ENCODE measurements at places on chromosomes 4 and X.
A peak's percentile ranks its signal among the peaks of the same experiment; 100 is the strongest.

DNA sequence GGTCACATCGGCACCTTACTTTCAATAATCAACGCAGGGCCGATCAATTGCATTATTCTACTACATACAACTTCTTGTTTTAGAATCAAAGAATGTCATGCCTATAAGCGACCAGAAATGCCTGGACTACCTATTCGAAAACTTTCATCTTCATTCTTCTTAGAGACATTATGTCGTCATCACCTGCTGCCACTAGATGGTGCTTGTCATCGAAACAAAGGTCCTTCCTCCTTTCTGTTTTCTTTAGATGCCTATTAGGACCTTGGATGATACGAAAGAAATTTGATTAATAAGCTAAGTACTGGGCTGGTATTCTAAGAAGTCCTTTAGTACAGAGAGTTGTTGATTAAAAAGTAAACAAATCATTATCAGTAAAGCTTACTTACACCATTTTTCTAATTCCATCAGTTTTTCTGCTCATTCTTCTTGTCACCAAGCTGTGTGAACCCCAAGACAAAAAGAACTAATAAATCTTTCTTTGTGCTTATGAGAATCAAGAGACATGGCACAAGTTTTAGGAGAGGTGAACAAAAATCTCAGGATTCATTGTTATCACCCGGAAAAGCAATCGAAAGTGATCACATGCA, 154.5 kb upstream of the SLC4A4 start:
- DNase-seq: peak; percentile 2

GRCh38 chrX:1248331-1249061, 20.1 kb upstream of the CSF2RA start:
- DNase-seq: no peak

GRCh38 chrX:112734290-112734689, 54.6 kb upstream of the LHFPL1 start:
- DNase-seq: no peak

DNA sequence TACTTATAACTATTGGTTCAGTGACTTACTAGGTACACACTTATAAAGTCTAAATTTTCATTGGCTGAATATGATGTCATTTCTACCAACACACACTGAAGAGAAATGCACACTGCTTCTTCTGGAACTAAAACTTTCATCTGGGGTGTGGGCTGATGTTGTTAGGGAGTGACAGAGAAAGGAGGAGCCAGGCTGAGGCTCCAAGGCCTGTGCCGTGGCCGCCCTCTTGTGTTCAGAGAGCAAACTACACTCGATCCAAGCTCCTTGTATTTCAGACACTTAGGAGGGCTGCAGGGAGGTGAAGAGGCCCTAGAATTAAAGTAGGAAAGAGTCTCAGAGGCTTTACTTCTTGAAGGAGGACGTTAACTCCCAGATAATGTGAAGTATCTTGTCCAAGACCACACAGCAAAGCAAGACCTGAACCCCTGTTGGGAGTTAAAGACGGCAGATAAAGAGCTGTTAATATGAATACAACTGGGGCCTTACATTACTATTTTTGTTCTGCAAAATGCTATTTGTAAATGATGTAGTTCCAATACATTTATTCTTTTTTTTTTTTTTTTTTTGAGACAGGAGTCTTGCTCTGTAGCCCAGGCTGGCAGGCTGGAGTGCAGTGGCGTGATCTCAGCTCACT, 137.5 kb downstream of the AFAP1 start:
- DNase-seq: no peak

GRCh38 chr4:14446311-14446710, 556.0 kb upstream of the CPEB2 start:
- DNase-seq: no peak

GRCh38 chrX:42797651-42798269, 19.8 kb upstream of the PPP1R2C start:
- DNase-seq: no peak

- DNase-seq: no peak
Observed at GRCh38 chr4:3065551-3065950, 8.8 kb downstream of the HTT-AS start.

DNA sequence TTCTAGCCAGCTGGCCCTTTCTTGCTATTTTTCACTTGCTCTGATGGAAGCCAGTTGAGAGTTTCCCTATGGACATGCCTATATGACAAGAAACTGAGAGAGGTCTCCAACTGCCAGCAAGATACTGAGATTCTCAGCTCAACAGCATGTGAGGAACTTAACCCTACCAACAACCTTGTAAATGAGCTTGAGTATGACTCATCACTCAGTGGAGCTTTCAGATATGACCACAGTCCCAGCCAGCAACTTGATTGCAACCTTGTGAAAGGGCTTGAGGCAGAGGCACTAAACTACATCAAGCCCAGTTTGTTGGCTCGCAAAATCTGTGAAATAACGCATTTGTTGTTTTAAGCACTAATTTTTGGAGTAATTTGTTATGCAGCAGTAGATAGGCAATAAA, 175.8 kb downstream of the COMMD8 start:
- DNase-seq: no peak

DNA sequence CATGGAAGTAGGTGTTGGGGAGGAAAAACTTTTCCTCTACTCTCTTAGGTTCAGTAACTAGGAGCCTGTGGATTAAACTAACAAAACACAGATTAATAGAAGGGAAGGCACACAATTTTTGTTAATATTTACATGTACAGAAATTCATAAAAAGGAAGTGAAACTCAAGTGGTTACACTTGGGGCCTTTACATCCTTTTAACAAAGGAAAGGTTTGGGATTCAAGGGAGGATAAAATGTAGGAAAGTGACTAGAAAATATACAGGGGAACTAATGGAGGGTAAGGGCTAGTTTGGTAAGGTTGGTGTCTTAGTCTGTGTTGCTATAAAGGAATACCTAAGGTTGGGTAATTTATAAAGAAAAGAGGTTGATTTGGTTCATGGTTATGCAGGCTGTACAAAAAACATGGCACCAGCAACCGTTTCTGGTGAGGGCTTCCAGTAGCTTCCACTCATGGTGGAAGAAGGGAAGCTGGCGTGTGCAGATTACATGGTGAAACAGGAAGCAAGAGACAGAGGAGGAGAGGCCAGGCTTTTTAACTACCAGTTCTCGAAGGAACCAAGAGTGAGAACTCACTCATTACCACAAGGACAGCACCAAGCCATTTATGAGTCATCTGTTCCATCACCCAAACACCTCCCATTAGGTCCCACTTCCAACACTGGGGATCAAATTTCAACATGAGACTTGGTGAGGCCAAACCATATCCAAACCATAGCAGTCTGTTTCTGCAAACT, 124.4 kb downstream of the CHRDL1 start:
- no peak for DNase-seq

DNA sequence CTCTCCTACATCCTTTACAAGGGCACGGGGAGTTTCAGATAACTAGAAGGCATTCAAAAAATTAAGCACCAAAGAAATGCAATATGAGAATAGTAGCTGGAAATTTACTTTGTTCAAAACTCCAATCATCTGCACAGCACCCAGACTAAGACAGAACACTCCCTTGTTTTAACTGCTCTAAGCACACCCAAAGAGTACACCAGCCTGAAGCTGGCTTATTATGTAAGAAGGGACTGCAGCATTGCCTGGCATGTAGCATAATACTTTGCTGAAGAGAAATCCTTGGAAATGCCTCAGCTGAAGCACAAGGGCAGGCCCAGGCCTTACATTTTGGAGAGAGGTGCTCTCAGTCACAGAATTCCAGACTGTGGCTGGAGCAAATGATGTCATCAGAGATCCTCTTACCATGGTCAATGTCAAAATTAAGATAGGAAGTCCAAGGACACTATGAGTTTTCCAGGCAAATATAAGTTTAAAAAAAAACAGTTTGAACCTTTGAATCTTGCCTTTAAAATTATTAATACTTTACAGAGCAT, 14.8 kb downstream of the ARHGEF6 start:
- no peak for DNase-seq

DNA sequence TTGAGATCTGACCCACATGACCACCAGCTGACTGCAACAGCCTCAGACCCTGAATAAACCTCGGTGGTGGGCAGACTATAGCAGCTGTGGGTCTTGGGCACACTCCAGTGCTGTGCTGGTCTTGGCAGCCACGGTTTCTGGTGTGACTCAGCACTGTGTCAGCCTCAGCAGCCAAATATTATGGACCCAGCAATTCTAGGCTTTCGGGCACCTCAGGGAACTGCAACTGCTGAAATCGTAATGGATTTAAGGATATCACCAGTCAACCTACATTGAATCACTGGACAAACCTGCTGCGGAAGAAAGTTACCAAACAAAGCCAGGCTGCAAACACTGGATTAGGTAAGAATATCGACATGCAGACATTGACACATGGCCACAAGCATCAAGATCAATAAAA, 10.5 kb upstream of the UBE2NL start:
- DNase-seq: no peak

GRCh38 chr4:138010639-138011038, 231.5 kb downstream of the SLC7A11 start:
- no peak for DNase-seq

DNA sequence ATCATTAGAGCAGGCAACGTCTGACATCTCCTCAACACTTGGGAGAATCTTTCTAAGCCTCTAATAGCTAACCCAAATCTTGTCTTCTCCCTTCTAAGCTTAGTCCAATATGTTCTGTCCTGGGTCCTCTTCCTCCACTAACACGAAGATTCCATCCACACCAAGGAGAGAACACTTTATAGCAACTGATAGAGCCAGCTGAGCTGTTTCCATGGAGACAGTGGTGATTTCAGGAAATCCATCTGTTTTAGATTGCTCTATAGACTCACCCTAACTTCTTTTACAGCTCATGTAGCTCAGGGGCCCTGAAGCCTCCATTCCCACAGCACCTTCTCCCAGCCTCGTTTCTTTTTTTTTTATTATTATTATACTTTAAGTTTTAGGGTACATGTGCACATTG, 37.4 kb downstream of the SCD5 start:
- DNase-seq: no peak

DNA sequence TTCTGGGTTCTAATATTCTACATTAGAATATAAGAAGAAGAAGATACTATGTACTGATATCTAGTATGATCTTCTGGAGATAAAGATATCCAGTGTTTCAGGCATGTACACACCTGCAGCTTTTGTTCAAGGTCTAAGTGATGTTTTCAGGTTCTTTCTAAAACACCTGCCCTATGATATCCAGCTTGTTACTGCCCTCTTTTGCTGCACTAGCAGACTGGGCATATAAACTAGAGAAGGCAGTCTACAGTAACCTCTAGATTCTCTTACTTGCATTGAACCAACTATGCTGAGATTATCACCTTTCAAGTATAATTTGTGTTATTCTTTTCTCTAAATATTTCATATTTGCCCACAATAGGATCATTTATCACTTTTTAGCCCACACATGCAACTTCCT, 1.9 kb upstream of the FRYL start:
- DNase-seq: no peak

GRCh38 chr4:6749340-6750171, 33.0 kb upstream of the KIAA0232 start:
- no peak for DNase-seq

- DNase-seq: no peak
Observed at GRCh38 chr4:136867465-136867864, 664.8 kb downstream of the PCDH18 start.

GRCh38 chr4:37879365-37879764, 11.5 kb upstream of the TBC1D1 start:
- DNase-seq: no peak

DNA sequence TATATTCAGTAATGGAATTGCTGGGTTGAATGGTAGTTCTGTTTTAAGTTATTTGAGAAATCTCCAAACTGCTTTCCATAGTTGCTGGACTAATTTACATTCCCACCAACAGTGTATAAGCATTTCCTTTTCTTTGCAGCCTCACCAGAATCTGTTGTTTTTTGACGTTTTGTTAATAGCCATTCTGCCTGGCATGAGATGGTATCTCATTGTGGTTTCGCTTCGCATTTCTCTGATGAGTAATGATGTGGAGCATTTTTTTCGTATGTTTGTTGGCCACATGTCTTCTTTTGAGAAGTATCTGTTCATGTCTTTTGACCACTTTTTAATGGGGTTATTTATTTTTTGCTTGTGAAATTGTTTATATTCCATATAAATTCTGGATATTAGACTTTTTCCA, 13.6 kb upstream of the MAGED4B start:
- DNase-seq: no peak

DNA sequence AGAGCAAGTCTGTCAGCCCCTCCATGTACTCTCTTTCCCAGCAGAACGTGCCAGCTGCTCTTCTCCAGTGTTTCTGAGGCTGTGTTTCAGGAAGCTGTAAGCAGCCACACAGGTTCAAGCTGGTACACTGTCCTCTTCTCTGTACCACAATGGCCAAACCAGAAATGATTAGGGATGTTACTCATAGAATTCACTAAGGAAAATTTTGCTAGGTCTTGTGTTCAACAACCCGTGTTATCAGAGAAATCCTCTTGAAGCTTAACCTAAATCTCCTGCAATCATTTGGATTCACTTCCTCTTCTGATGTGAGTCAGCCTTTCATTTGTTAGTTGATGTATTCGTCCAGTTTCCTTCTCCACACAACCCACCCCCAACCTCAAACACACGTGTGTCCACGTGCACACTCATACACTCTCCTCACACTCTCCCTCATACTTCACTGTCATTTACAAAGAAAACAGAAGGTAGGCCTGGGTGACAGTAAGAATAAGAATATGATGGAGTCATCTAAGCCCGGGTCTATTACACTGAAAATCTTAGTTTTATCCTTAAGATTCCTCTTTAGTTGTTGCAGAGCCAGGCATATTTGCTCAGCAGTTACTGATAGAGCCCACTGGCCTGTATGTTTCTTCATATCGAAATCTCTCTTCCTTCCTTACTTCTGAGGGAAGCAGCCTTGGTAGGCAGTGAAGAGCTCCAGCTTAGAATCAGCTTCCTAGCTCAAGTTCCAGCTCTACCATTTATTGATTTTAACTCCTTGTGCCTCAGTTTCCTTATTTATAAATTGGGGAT, 63.4 kb downstream of the DCUN1D4 start:
- DNase-seq: no peak

- DNase-seq: no peak
Observed at GRCh38 chr4:4320951-4321714, 31.1 kb downstream of the ZBTB49 start.

GRCh38 chr4:185810746-185811508, 1.1 kb downstream of the SORBS2 start:
- no peak for DNase-seq

DNA sequence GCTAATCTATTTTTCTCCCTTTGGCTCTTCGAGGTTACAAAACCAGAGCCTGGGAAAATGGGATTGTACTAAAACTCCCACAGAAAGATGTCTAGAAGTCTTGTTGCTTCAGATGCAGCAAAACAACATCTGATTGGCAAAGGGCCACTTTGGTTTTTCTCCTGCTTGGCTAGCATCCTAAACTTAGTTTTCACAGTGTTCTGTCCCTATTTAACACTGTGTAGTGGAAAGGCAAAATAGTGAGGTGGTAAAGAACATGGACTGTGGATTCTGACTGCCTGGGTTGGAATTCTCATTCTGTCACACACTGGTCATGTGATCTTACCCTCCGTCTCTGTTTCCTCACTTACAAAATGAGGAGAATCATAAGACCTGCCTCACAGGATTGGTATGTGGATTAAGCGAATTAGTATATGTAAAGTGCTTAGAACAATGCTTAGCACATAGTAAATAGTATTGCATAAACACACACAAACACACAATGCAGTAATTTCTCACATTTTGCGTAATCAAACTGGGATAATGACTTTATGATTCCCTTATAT, 23.5 kb downstream of the TIGD2 start:
- no peak for DNase-seq

GRCh38 chr4:26281881-26282280, 38.9 kb upstream of the RBPJ start:
- no peak for DNase-seq
